Small intestine (tissue), 16 donors: ENCODE measurements at places on chromosomes 5 and 9. TPM values are rescaled to one million over a fixed set of nuclear protein-coding genes. Genes with fewer than 3 reads are reported as not detected.

NSUN2 gene
- polyA plus RNA-seq: 74.8 TPM

DAPK1 gene
- 6.8 TPM for polyA plus RNA-seq

DAB2IP gene
- 39.0 TPM for polyA plus RNA-seq

KCNV2 gene
- polyA plus RNA-seq: 0.18 TPM

KCNIP1 gene
- polyA plus RNA-seq: not detected

DNA sequence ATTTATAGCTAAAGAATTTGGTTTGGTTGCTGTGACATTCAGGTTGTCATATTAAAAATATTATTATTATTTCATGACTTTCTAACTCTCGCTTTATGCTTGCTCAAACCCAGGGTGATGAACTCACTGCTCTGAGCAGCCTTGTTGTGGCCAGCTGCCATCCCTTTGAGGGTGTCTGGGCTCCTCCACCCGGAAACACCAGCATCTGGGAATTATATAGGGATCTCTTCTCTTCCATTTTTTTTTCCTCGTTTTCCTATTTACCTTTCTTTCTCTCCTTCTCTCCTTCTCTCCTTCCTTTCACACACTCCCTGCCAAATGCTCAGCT lies 355.8 kb upstream of the SMARCA2 start:
- H3K4me1 ChIP-seq: no peaks in the 10 kb centered on the region
- no peaks in the 10 kb centered on the region for H3K36me3 ChIP-seq
- DNase-seq: no peak
- no peaks in the 10 kb centered on the region for H3K27me3 ChIP-seq
- H3K27ac ChIP-seq: no peak overlapping the region
- H3K4me3 ChIP-seq: no peak overlapping the region

GRCh38 chr5:75668977-75669689 lies 48.1 kb downstream of the POC5 start:
- peaks cover 3% of the 10 kb centered on the region for H3K4me1 ChIP-seq
- no peak overlapping the region for H3K27ac ChIP-seq
- peak overlapping the region; percentile 18 for H3K4me3 ChIP-seq

DNA sequence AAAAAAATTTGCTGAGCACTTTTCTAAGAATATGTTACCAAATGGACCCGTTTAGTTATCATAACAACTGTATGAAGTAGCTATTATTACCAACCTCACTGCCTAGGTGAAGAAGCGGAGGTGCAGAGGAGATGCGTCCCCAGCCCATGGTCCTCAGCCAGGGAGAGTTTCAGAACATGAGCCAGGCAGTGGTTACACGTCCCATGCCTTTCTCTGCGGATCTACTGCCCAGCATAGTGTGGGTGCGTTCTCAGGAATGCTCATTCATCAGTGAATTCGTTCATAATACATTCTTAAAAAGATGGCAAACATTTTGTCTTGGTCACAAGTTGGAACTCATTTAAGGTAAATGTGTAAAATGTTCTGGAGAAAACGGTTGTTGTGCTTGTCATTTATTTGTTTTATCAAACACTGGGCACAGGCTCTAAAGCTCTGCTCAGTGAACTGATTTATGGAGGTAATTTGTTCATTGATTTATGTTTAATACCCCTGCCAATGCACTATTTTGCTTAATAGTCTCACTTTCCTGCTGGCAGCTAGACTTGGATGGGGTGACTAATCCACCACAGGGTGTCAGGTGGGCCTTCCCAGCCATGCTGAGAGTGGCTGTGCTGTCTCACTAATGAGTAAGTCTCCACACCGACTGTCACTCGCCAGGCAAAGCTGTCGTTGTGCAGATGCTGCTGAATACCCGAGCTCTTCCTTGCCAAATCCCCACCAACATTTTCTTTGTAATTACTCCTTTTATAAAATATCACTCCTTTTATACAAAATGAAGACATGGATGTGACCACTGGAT lies 248.8 kb downstream of the TENT4A start:
- DNase-seq: no peak
- no peaks in the 10 kb centered on the region for H3K4me1 ChIP-seq
- H3K27me3 ChIP-seq: no peaks in the 10 kb centered on the region
- no peaks in the 10 kb centered on the region for H3K36me3 ChIP-seq

DNA sequence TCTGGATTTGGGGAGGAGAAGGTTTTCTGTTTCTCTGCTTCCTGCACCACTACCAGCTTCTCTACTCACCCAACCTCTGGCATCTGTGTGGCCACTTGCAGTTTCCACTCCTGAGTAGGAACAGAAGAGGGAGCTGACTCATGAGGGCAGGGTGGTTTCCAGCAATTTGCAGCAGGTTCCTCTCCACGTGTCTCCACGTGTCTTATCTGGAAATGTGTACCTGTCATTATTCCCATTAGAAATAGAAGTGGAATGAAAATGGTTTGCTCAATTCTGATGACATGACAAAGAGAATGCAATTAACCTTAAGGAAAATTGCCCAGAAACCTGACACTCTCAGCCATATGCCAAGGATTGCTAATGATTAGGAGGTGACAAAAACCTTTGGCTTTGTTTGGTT lies 33.0 kb downstream of the EGFLAM start:
- H3K36me3 ChIP-seq: no peaks in the 10 kb centered on the region
- no peaks in the 10 kb centered on the region for H3K27me3 ChIP-seq
- no peak overlapping the region for H3K4me3 ChIP-seq
- no peaks in the 10 kb centered on the region for H3K4me1 ChIP-seq
- DNase-seq: no peak

DNA sequence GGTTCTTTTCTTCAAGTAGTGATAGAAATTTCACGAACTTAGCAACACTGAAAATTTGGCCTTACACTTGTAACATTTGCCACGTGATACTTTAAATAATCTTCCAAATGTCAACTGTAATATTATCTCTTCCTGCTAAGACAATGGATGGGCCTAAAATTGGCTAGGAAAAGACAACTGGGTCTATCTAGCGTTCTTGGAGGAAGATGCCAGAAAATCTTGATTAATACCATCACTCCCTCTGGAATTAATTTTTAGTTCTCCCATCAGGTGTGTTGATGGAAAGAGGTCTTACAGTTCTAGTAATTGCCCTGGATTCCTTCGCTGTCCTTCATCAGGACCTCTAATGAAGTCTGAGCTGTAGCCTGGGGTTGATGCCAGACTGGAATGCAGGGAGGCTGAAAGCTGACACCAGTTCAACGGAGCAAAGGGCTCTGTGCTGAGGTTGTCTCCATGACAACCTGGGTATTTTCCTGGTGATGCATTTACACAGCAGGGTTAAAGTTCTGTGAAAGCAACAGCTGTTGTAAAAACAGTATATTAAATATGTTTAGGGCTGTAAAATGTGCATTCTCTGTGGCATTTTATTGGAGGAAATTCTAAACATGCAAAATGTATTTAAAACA lies 92.3 kb downstream of the GAS1 start:
- H3K4me3 ChIP-seq: no peak overlapping the region
- H3K27ac ChIP-seq: no peak overlapping the region
- no peaks in the 10 kb centered on the region for H3K4me1 ChIP-seq
- DNase-seq: peak; percentile 80

GRCh38 chr5:28954074-28954473 lies 1915.7 kb upstream of the CDH9 start:
- H3K4me3 ChIP-seq: no peak overlapping the region
- no peak for DNase-seq
- no peaks in the 10 kb centered on the region for H3K4me1 ChIP-seq
- H3K27ac ChIP-seq: no peak overlapping the region
- no peaks in the 10 kb centered on the region for H3K27me3 ChIP-seq

DNA sequence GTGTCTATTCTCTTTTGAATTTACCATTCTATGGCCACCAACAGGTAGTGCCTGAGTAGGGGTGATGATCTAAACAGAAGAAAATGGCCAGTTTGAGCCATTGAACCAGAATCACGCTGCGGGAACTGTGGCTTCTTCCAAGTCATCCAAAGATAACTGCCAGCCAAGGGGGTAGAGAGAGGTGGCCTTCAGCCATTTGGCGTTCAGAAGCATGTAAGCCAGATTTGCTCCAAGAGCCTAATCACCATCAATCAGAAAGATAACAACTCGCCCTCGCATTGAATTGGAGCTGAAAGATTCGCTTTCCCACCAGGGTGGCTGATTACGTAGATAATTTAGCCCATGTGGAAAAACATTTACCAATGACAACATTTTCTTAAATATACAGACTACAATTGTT lies 1302.7 kb upstream of the DMAC1 start:
- H3K36me3 ChIP-seq: no peaks in the 10 kb centered on the region
- H3K27ac ChIP-seq: no peak overlapping the region
- no peak for DNase-seq
- no peaks in the 10 kb centered on the region for H3K27me3 ChIP-seq

- no peak for DNase-seq
- H3K36me3 ChIP-seq: no peaks in the 10 kb centered on the region
- no peaks in the 10 kb centered on the region for H3K4me1 ChIP-seq
Measured at GRCh38 chr5:91170266-91170665, 212.9 kb downstream of the ARRDC3 start.

DNA sequence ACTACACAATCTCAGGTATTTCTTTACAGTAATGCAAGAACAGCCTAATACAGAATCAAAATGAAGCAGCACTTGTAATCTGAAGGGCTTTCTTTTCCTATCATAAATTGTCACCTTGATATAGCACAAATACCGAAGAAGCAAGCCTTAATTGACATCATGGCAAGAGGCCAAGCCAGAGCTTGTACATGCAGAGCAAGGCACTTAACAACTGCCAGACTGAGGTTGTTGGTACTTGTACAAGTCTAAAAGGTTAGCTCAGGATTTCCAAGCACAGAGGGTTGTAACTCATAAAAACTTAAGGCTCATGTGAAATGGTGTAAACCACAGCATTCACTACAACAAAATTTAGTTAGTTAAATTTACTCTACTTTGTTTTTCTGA lies 158.8 kb upstream of the SPEF2 start:
- H3K27me3 ChIP-seq: no peaks in the 10 kb centered on the region
- H3K36me3 ChIP-seq: no peaks in the 10 kb centered on the region
- no peak overlapping the region for H3K4me3 ChIP-seq

- H3K4me3 ChIP-seq: no peak overlapping the region
- no peaks in the 10 kb centered on the region for H3K27me3 ChIP-seq
- H3K36me3 ChIP-seq: no peaks in the 10 kb centered on the region
- no peak for DNase-seq
- H3K27ac ChIP-seq: no peak overlapping the region
- H3K4me1 ChIP-seq: no peaks in the 10 kb centered on the region
Measured at GRCh38 chr9:116644091-116644688, 42.9 kb upstream of the TRIM32 start.
